Stimulated activated CD4-positive, alpha-beta T cell treated with anti-CD3 and anti-CD28 coated beads, Interleukin-12 subunit alpha, Interleukin-12 subunit beta, amount 100 ng/mL, for 48 hours (primary cell): ENCODE measurements at places on chromosomes 13 and 19.
A peak's percentile ranks its signal among the peaks of the same experiment; 100 is the strongest.

DNA sequence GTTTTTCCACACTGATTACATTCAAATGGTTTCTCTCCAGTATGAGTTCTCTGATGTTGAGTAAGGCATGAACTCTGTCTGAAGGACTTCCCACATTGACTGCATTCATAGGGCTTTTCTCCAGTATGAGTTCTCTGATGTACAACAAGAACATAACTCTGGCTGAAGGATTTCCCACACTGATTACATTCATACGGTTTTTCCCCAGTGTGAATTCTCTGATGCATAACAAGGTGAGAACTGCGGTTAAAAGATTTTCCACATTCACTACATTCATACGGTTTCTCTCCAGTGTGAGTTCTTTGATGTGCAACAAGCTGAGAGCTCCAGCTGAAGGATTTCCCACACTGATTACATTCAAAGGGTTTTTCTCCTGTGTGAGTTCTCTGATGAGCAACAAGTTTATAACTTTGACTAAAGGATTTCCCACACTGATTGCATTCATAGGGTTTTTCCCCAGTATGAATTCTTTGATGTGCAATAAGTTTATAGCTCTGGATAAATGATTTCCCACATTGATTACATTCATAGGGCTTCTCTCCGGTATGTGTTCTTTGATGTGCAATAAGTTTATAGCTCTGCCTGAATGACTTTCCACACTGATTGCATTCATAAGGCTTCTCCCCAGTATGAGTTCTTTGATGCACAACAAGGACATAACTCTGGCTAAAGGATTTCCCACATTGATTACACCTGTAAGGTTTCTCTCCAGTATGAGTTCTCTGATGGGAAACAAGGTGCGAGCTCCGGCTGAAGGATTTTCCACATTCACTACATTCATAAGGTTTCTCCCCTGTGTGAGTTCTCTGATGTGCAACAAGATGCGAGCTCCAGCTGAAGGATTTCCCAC is 23.5 kb downstream of the ZNF180 start:
- DNase-seq: no peak

- no peak for DNase-seq
Measured at GRCh38 chr19:35860436-35860817, 3.7 kb downstream of the KIRREL2 start.

DNA sequence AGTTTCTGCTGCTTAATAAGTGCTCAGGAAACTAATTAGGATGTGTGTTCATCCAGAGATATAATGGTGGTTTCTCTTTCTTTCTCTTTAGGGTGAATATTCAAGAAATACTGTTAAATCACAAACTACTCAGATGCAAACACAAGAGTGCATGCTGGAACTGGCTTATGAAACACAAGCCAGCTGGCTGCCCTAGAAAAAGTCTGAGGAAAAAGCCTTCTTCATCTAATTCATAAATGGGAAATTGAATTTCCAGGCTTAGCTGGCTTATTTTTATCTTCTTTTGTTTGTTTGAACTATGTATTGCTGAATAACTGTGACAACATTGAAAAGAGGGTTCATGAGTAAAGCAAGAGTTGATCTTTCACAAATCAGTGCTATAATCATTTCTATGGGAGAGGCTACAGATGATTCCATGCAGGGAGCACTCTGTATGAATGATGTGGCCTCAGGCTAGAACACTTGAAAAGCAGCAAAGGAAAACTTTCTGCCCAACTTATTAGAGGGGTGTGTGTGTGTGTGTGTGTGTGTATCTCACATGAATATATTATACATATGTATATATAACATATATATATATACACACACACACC is 69.8 kb upstream of the SCEL start:
- no peak for DNase-seq

GRCh38 chr19:19643158-19644053 is at the start of gene GMIP:
Gene GMIP, minus strand, starts transcription at chr19:19643657. Its CDS starts 128 bp downstream, at chr19:19643529.
- DNase-seq: peak; percentile 85

GRCh38 chr19:3479177-3479833 is 1.0 kb downstream of the SMIM24 start:
- DNase-seq: peak; percentile 47

DNA sequence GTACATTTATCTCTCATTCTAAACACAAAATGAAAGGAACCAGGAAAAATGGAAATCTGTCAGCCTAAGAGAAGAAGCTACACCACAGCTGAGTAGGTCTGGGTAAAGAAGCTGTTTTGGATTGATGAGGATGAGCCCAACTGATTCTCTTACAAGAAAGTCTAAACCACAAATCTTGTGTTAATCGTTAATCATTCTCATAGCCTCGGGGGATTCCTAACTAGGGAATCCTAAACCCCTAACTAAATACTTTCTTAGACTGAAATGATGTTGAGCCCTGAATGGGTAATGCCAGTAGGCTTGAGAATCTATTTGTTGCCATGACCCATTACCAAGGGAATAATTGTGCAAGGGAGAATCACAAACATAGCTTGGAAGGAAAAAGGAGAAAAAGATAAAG is 327.5 kb upstream of the SPRY2 start:
- no peak for DNase-seq

DNA sequence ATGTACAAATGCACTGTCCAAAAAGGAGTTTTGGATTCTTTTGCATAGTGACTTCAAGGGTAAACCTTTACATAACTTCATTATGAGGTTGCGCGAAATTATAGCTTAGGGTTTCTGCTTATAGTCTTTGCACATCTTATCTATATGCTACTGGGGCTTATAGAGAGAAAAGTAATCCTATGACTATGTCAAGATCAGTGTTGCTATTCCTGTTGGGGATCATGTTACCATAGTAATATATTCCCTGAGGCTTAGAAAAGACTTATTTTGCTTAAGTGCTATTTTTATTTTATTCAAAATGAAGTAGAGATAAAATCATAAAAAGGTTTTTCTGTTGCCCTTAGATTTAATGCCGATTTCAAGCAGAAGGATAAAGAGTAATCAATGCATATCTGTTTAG is 14.7 kb upstream of the POSTN start:
- DNase-seq: no peak

DNA sequence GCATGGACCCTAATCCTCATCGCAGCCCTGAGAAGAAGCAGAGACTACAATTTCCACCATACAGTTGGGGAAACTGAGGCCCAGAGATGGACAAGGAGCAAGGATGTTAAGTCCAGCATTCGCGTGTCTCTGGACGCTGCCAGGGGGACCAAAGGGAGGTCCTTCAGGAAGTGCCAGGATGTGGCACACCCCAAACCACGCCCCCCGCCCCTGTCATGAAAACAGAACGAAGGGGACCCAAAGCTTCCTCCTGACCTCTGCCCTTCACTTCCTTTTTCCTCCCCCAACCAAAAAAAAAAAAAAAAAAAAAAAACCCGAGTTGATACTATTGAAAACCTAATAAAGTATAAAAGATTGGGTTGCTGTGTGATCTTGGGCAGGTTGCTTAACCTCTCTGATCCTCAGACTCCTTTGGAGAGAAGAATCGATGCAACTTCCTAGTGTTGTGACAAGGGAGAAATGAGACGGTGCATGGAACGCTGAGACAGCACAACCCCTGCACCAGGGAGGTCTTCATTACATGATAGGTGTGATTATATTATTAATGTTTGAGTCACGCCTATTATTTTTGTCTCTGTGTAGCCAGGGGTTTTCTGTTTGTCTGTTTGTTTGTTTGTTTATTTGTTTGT is 2.7 kb upstream of the ZBTB7A start:
- peak; percentile 43 for DNase-seq

DNA sequence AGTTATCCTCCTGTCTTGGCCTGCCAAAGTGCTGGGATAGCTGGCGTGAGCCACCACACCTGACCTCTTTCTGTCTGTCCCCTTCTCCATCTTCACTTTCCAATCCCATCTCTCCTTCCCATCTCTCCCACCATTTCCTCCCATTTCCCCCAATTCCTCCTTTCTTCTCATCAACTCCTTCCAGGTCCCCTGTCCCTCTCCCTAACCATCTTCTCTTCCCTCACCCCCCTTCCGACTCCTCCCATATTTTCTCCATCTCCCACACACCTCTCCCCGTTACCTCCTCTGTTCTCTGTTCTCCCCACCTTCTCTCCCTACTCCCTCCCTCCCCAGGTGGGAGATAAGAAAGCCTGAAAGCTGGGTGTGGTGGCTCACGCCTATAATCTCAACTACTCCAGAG is 40.6 kb downstream of the KEAP1 start:
- no peak for DNase-seq

- DNase-seq: no peak
Measured at GRCh38 chr13:31067416-31068118, 94.1 kb downstream of the HSPH1 start.

GRCh38 chr13:31038834-31039552 is 106.5 kb downstream of the TEX26 start:
- no peak for DNase-seq

DNA sequence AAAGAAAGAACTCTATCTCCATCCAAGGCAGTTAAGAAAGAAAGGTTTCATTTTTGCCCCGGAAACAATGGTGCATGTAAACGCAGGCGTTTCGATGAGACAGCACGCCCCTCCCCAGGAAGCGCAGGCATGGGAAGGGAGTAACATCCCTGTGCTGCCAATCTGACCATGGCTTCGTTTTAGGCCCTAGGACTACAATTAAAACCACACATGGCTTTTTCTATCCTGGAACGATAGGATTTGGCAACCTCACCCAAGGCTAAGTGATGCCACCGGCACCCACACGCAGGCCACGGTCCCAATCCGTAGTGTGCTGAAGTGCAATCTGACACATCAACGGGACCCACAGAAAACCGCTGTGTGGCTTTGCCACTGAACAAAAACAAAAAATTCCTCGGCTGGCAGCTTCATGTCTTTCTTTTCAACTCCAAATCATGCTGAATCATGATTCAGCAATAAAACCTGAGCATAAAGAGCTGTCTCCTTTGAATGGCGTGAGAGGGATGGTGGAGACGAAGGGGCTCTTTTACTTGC is 24.2 kb downstream of the RANBP3 start:
- DNase-seq: peak; percentile 28

- DNase-seq: no peak
Measured at GRCh38 chr19:34459614-34460013, 21.9 kb upstream of the WTIP start.

DNA sequence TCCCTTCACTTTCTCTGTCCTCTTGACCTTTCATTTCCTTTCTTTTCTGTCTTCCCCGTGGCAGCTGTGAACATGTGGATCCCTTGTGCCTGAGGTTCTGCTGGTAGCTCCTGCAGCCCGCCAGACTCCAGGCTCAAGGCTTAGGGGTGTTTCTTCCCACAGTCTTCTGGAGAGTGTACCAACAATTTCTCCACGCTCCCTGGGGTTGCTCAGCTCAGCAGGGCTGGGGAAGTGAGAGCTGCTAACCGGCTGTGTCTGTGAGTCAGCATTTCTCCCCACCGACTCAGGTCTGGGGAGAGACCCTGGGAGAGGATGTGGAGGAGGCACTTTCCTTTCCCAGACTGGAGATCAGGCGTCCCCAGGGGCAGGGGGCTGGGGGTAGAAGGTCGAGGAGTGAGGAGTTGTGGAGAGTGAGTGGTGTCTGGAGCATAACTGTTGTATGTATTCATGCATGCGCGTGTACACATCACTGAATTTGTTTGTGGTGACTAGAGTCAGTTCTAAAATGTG is 193.6 kb downstream of the KCNRG start:
- no peak for DNase-seq

GRCh38 chr19:40411125-40411842 is 1.9 kb downstream of the PRX start:
- DNase-seq: no peak

DNA sequence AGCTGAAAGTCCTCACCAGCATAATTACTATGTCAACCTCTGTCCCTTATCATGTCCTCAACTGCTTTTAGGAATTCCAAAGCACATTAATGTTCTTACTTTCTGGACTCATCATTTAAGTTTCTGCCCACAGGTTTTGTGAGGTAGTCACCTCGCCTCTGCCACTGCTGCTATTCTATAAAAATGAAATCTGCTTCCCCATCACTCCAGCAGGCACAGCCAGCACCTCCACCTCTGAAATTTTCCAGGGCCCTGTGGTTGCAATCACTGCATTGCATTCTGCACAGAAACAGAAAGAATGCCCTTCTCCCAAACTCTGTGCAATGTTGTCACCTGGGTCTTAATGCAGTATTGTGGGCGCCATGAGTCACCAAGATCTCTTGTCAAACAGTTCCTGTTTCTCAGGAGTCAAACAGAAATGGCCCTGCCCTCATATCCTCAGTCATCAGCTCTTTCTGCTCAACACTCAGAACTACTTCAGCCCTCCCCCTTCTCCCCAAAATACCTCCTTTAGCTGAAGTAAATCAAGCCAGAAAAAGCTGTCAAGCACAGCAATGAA is 529.2 kb upstream of the NBEA start:
- DNase-seq: no peak

DNA sequence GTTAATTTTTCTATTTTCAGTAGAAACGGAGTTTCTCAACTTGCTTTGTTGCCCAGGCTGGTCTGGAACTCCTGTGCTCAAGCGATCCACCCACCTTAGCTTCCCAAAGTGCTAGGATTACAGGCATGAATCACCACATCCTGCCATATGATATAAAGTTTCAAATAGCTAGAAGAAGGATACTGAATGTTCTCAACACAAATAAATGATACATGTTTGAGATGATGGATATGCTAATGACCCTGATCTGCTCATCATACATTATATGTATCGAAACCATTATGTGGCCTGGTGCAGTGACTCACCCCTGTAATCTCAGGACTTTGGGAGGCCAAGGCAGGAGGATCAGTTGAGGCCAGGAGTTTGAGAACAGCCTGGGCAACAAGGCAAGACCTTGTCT is 11.5 kb downstream of the CIB3 start:
- no peak for DNase-seq

GRCh38 chr13:93304134-93304533 is 77.5 kb downstream of the GPC6 start:
- no peak for DNase-seq

GRCh38 chr19:14081797-14082674 is 3.5 kb downstream of the C19orf67 start:
- no peak for DNase-seq

GRCh38 chr19:11359421-11359820 is 4.2 kb downstream of the PLPPR2 start:
- no peak for DNase-seq

GRCh38 chr13:98976941-98977340 is 923 bp downstream of the DOCK9 start:
- no peak for DNase-seq

DNA sequence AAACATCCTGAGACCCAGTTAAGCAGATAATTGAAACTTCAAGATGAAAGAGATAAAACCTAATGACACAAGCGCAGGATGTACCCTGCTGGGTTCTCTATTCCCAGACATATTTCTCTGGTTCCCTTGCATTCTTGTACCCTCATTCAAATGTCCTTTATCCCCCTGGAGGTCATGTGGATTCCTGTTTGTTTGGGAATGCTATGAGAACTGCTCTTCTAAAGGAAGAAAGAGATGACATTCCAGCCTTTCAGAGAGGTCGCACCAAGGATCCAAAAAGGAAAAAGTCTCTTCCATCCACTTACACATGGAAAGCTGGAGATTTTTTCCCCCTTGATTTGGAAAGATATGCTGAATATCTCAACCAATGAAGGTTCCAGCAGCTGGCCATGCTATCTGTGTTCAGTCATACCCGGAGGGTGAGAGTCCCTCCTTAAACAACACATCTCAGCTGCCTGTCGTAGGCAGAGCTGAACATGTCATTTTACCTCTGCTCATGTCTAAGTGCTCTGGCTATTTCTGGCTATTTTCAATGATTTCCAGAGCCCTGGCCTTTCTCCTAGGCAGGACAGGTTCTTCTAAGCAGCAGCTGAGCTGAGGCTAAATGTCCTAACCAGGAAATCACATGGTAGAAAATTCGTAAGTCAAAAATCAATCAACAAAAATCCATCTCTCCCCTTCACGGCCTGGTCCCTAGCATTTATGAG is 52.5 kb downstream of the C13orf42 start:
- DNase-seq: no peak

GRCh38 chr19:46365561-46365960 is 18.7 kb downstream of the PPP5C start:
- no peak for DNase-seq
